Stimulated activated CD8-positive, alpha-beta memory T cell treated with anti-CD3 and anti-CD28 coated beads, Interleukin-12 subunit alpha, Interleukin-12 subunit beta, amount 100 ng/mL, for 4 hours (primary cell): ENCODE measurements at places on chromosomes 11 and 22.

- no peak for DNase-seq
These were observed 2.8 kb downstream of the CREBZF start for GRCh38 chr11:85661972-85662664.

GRCh38 chr22:19393704-19394103 lies 37.8 kb downstream of the HIRA start:
- no peak for DNase-seq

DNA sequence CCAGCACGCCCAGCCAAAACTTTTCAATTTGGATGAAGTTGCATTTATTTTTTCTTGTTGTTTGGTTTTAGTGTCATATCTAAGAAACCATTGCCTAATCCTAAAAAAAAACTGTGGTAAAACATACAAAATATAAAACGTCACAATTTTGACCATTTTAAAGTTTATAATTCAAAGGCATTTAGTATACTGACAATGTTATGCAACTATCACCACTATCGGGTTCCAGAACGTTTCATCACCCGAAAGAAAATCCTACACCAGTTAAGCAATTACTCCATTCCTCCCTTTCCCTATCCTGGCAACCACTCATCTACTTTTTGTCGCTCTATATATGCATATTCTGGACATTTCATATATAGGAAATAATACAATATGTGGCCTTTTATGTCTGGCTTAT lies 30.5 kb upstream of the PHOX2A start:
- DNase-seq, result no peak

GRCh38 chr11:33777906-33778305 lies 3.6 kb upstream of the FBXO3 start:
- DNase-seq, result no peak

DNA sequence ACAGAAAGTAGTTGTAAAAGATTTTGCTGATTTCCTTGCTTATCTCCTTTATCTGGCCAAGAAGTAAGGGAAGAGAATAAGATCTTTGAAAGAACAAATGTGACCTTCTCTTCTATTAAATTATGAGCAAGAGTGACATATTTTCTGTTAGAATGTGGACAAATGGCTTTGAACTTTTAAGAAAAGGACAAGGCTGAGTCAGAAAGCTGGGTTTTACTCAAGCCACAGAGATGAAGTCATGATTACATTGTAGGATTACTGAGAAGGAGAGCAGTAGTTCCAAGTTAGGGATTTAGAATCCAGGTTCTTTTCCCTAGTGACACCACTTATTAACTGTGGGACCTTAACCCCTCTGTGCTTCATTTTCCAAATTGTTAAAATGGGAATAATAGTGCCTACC lies 13.5 kb downstream of the CCDC90B start:
- no peak for DNase-seq
